Activated CD4-positive, CD25-positive, alpha-beta regulatory T cell treated with anti-CD3 and anti-CD28 coated beads, Interleukin-2, amount 50 U/mL, for 16 hours (primary cell): ENCODE measurements at places on chromosomes 6 and 20.

DNA sequence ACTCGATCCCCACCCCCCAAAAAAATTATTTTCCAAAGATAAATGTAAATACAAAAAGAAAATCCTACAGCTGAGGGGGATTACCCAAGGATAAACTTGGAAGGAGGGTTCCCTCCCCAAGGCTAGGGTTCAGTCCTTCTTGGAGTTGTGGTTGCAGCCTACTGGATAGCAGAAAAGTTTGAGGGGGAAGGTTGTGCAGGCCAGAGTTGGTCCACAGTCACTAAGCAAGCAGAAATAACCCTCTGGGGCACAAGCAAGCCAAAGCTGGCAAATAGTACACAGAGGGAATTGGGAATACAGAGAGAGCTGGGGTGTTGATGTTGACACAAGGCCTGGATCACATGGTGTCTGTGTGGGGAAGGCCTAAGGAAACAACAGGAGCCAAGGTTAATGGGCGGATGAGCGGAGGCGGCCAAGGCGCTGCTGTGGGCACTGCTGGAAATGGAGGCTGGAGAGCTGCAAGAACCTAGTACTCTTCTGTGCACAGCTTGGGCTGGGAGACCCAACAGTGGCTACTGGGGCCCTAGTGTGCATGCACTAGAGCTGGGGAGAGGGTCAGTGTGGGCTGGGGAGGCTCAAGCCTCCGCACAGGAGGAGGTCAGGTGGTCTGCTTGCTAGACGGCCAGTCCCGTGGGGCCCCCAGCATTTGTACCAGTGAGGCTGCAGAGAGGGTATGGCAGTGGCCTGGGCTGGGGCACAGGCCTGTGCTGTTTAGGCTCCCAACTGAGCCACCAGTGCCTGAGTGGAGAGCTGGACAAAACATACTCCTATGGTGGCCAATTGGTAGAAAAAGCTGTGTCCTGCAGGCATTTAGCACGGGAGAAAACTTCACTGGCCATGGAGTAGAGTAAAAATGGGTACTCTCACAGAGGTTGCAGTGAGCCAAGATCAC is 5.5 kb upstream of the SNRPB start:
- DNase-seq = no peak

GRCh38 chr20:5489601-5490000 is 172.8 kb upstream of the PROKR2 start:
- DNase-seq = no peak

- DNase-seq = no peak
These were observed 57.6 kb downstream of the PLCB4 start for GRCh38 chr20:9126527-9126926.

DNA sequence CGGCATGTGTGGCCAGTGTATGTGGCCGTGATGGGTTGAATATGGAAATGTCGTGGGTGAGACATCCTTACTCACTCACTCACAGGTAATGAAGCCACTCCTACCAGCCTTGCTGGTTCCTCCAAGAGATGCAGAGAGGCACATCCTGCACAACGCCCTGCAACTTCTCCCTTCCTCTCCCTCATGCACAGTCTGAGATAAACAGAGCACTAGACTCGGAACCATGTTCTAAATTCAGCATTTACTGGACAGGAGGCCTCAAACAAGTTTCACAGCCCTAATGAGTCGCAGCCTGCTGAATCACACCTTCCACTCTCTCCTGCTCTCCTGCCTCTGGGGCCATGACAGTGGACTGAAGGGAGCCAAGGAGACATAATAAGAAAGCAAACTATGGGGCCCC is 91.2 kb downstream of the ISM1 start:
- DNase-seq = no peak

DNA sequence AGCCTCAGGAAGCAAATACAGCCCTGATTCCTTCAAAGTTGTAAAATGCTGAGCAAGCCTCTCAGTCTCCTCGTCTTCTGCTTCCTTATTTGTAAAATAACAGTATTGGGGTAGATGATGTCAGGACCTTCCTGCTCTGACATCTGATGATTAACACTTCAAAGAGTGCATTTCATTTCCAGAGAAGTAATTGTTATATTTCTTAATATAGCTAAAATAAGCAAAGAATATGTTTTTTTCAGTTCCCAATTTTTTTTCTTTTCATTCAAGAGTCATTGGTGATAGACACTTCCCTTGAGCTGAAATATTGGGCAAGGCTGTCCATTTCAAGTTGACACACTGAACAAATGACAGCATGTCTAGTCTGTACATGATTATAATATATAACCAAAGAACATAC is 53.4 kb downstream of the SLX4IP start:
- no peak for DNase-seq

DNA sequence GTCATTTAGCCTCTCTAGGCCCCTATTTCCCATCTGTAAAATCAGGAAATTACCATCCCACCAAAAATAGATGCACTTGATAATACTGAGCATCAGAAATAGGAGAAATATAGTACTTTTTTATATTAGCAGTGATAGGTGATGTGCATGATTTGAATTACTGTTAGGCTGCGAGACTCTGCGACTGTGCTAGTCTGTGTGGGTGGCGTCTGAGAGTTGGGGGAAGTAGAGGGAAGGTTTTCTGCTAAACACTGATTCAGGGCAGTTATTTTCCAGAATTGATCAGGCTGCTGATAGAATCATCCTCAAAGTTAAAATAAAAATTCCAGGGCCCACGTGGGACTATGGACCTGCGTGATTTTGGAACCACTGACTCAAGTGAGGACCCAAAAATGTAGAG is 60.4 kb upstream of the ARMH2 start:
- no peak for DNase-seq

GRCh38 chr20:59598625-59599310 is 5.6 kb upstream of the PHACTR3 start:
- DNase-seq = no peak

DNA sequence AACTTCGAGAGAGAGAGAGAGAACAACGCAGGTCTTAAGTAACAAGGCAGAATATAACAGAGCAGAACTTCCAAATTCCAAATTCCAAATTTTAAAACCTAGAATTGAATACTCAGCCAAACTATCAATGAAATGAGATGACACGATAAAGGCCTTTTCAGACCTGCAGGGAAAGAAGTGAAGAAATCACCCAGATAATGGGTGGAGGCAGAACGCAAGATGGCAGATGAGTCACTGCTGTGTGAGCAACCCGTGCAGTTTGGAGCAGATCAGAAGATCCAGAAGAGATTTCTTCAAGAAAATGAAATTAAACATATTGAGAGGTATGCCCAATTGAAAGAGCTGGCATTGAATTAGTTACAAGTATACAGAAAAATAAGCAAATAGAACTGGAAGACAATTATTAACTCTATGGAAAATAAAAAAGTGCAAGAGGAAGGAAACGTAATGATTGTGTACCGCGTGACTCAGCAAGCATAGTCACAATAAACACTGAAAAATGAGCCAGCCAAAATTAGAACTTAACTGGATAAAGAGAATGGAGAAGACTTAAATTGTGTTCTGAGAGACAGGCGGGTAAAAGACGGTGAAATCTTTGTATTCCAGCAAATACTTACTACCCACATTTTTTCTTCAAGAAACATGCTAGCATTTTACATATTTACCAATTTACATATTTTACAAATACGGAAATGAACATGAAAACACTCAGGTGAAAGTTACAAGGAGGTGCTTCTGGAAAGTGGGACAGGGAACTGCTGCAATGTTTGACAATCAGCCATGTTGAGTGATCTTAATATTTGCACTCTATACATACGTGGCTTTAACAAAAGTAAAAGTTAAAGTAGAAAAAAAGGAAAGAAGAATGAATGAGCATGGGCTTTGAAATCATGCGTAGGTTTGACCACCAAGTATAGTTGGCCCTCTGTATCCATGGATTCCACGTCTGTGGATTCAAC is 87.9 kb upstream of the CDYL start:
- DNase-seq = no peak

GRCh38 chr6:169426611-169427010 is 173.0 kb upstream of the THBS2 start:
- DNase-seq = no peak

GRCh38 chr20:39851459-39851858 is 837.6 kb downstream of the MAFB start:
- DNase-seq = no peak

GRCh38 chr20:3755814-3756480 is 11.6 kb downstream of the ADISSP start:
- no peak for DNase-seq

GRCh38 chr6:128932061-128932460 is 49.1 kb downstream of the LAMA2 start:
- DNase-seq = no peak

DNA sequence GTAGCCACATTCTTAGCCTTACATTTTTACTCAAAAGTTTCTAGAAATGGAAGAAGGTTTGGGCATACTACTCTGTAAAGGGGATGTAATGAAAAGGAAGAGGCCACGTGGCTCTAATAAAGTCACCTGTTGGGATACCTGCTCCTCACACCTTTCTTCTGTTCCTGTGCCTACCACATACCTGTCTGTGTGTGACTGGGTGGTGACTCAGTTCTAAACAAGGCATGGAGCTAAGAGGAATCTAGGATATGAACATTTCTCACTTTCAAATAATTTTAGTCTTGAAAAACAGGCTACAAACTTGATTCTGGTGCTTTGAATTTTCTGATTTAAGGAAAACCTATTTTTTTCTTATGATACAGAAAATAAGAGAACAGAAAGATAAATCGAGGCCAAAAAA is 363.6 kb downstream of the RFPL4B start:
- no peak for DNase-seq

GRCh38 chr6:25875563-25875905 is 1.5 kb upstream of the SLC17A3 start:
- no peak for DNase-seq

- DNase-seq = no peak
These were observed 51.2 kb upstream of the UBR2 start for GRCh38 chr6:42512579-42512978.

DNA sequence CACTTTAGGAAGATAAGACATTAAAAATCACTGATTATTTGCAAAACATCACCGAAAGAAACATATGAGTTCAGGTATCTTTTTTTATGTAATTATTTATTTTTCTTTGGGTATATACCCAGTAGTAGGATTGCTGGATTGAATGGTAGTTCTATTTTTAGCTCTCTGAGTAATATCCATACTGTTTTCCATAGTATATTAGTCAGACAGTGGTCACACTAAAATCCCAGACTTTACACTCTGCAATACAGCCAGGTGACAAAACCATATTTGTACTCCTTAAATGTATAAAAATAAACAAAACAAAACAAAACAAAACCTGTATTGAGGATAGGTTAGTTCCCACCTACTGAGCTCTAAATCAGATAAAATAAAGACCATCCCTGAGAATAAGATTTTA is 1024.3 kb upstream of the EYS start:
- no peak for DNase-seq

GRCh38 chr6:163413345-163414116 is 987 bp upstream of the QKI start:
- peak; percentile 83 for DNase-seq

DNA sequence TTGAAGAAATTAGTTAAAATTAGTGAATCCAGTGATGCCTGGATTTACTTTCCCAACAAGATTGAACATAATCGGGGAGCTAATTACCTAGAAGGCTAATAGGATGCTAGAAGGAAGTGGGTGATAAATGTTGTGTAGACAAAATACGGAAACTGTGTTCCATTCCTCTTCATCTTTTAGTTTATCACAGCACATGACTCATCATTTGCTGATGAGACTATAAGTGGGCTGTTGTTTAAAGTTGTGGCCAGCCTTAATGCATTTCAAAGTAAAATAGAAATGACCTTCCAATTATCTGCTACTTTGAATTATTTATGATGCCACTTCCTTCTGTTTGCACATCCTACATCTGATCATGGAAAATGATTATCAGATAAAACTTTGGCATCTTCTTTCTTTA is 43.4 kb downstream of the OGFRL1 start:
- DNase-seq = no peak

DNA sequence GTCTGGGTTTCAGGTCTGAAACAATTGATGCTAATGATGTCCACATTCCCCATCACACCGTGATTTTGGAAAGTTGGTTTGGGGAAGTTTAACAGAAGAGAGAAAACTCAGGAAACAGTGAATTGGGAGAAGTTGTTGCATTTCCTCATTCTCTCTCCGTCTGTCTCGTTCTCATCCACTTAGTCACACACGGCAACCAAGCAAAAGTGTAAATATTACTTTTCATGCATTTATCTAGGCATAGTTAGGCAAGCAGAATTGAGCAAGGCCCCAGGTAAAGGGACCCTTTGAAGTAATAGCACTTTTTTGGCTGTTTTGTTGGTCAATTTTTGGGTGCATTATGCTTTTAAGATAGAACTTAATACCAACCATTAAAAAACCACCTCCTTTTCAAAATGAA is 137.0 kb upstream of the SULF2 start:
- DNase-seq = no peak

DNA sequence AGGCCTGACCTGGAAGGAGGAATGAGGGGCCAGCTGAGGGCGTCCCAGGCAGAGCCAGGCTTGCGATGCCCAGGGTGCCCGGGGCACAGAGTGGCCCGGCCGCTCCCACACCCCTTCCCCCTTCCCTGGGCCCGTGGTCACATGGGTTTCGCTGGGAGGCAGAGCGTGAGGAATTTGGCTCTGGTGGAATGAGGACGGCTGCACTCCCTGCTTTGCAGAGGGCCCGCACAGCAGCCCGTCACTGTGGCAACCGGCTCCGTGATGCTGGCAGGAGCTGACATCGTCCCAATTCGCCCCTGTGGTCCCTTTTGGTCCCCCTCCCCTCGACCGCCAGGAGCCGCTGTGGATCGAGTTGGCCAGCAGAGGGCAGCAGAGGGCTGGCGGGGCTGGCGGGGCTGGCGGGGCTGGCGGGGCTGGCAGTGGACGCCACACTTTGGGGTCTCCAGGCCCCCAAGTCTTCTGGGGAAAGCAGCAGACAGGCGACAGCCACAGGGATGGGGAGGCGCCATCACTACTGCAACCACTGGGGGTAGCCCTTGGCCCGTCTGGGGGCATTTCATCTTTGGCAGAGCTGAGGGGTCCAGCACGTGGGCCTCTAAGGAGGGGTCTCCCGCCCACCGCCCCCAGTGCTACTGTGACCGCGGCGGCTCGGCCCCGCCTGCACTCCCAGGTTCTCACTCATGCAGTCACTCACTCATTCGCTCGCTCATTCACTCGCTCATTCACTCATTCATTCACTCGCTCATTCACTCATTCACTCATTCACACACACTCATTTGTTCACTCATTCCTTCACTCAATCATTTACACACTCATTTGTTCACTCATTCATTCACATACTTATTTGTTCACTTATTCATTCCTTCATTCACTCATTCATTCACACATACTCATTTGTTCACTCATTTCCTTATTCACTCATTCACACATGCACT is 49.7 kb upstream of the BHLHE23 start:
- DNase-seq = no peak

- DNase-seq = no peak
These were observed 36.6 kb upstream of the HDAC2 start for GRCh38 chr6:114007516-114007915.

GRCh38 chr6:134003542-134003951 is 48.9 kb downstream of the SLC2A12 start:
- DNase-seq = no peak

GRCh38 chr6:64185621-64186020 is 550.0 kb downstream of the PHF3 start:
- DNase-seq = no peak

DNA sequence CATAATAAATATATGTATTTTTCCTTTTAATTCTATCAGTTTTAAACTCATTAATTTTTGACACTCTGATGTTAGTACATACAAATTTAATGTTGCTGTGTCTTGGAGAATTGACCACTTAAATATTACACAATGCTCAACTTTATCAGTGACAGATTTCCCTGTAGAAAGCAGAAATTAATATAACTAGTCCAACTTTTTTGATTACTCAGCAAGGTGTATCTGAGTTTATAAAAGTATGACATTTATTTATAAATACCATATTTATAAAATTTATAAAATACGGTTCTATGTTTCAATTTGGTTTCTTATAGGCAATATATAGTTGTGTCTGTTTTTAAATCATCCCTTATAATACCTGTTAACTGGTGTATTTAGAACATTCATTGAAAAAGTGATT is 350.0 kb upstream of the EYS start:
- DNase-seq = no peak
